ENCODE measurements at places on chromosomes 13 and 19.

DNA sequence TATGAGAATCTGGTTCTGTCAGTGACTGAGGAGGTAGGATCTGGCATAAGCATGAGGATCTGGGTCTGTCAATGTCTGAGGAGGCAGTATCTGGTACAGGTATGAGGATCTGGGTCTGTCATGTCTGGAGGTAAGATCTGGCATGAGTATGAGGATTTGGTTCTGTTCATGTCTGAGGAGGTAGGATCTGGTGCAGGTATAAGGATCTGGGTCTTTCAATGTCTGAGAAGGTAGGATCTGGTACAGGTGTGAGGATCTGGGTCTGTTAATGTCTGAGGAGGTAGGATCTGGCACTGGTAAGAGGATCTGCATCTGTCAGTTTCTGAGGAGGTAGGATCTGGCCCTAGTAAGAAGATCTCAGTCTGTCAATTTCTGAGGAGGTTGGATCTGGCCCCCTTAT is 12.4 kb upstream of the PDCD2L start:
- DNase-seq = no peak

DNA sequence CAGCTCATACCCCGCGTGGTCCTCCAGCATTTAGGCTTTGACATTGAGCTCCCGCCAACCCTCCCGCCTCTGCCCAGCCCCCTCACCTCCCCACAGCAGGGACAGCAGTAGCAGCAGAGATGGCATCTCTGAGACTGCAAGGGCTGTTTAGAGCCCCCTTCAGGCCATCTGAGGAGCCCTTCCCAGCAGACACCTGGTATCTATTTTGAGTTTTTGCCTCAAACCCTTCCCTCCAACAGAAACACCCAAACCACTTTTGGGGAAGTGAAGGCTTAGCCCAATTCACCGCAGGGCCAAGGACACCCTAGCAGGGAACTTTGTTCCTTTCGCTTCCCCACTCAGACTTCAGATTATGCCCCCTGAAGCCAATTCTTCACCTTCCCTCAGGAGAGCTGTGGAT is 6.3 kb upstream of the ZNF175 start:
- DNase-seq = no peak

- DNase-seq = no peak
Measured at GRCh38 chr13:59906413-59907049, 257.2 kb downstream of the DIAPH3 start.

- no peak for DNase-seq
Measured at GRCh38 chr13:71830736-71831135, 36.3 kb downstream of the DACH1 start.

- no peak for DNase-seq
Measured at GRCh38 chr13:95182570-95183265, 118.5 kb downstream of the ABCC4 start.

GRCh38 chr13:34307607-34308006 is 489.7 kb downstream of the RFC3 start:
- no peak for DNase-seq

GRCh38 chr19:2150794-2151338 is 500 bp downstream of the AP3D1 start:
- DNase-seq = no peak

- DNase-seq = no peak
Measured at GRCh38 chr19:17616961-17617806, 61.7 kb downstream of the COLGALT1 start.

DNA sequence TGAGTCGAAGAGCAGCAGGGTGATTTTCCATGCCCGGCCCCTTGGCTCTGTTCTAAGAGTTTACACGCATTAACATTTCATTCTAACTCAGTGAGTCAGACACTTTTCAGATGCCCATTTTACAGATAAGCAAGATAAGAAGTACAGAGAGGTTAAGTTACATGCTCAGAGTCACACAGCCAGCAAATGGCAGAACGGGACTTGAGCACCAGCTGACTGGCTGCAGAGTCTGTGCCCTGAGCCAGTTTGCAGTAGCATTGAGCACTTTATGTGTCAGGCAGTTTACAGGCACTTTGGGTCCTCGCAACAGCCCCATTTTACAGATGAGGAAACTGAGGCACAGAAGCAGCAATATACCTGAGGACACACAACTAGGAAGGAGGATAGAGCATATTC is 19.0 kb downstream of the CCDC8 start:
- no peak for DNase-seq

DNA sequence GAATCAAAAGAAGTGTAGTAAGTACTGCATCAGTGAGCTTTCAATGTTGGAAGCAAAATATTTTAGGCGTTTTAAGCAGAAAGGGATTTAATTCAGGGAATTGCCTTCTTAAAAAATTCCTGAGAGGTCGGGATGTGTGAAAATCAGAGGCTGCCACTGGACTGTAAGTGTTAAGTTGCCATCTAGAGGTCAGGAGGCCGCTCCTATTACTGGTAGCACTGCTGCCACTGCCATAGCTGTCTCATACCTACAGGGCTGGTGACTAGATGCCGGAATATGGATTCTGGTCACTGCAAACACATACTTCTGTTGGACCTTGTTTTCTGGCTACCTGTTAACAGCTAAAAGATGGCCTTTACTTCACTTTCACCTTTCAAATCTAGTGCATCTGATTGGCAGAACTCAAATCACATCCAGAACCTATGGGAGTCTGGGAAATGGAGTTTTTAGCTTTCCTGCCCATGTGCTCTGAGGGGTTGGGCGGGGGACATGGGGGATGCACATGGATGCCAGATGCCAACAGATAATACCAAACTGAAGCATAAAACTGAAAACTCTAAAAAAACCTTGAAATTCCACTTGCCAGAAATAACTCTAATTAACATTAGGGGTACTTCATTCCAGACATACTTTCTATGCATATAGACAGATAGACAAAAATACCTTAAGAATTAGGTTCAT is 29.8 kb downstream of the DGKH start:
- no peak for DNase-seq

DNA sequence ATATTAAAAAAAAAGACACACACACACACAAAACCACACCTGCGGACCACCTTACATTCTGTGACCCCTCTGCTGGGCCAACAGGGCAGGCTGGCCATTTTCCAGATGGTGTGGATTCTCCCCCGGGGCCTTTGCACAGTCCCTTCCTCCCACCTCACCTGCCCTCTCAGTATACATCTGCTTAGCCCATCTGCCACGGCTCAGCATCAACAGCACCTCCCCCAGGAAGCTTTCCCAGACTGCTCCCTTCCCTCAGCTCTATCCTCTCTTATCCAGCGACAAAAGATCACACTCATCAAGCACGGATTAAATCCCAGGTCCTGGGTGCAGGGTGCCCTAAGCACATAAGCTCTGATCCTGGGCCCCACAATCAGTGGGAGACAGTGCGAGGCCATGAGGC is 4.5 kb downstream of the ZNF787 start:
- peak; percentile 50 for DNase-seq

GRCh38 chr19:17468302-17469091 is 1.8 kb upstream of the SLC27A1 start:
- no peak for DNase-seq

DNA sequence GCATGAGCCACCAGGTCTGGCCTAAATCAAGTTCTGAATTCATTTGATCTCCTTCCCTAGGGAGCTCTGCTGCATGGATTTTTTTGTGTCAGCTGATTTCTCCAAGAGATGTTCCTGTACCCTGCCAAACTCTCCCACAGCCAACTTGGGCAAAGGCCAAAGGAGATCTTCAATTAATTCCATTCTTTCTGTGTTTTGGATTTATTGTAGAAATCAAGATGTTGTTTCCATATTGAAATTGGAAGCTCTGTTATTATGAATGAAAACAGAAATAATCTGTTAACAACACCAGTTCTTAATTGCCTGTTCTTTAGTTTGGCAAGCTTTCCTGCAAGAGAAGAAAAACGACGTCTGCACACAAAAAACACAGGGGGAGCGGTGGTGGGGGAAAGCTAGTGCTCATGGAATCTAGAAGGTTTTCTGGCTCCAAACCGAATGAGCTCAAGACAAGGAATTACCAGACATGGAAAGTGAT is 86.5 kb upstream of the ABCC4 start:
- no peak for DNase-seq

DNA sequence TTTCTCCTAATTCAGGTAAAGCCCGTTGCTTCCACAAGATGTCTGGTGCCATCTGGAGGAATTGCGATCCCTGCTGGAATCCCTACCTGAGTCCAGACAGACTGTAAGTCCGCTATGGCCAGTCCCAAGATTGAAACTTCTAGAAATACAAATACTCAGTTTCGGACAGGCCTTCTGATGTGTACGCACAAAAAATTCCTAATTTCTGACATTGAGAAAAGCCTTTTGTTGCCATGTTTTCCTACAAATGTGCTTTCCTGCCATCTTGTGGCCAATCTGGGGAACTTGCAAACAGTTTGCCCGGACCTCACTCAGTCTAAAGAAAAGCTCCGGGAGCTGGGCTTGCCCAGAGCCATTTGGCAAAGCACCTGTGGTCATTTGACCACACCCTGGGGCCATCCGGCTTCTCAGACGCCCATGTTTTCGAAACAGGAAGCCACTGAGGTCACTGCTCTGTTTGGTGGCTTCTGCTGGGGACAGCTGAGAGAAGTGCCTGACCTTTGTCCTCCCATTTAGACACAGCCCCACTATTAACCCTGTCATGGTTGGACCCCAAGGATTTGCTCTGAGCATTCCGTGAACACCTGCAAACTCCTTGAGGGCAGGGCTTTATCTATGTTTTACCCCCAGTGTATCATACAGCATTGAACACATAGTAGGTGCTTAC is 79.4 kb downstream of the SLC15A1 start:
- peak; percentile 4 for DNase-seq

- DNase-seq = no peak
Measured at GRCh38 chr19:28915202-28915601, 297.7 kb downstream of the UQCRFS1 start.
